ENCODE measurements at places on chromosomes 5 and 9.

GRCh38 chr5:135174315-135175096, 140.5 kb upstream of the PITX1 start:
- no peak for DNase-seq

- DNase-seq, result no peak
Observed at GRCh38 chr5:131928957-131929356, 16.5 kb downstream of the MEIKIN start.

- no peak for DNase-seq
Observed at GRCh38 chr5:19837536-19838174, 150.3 kb downstream of the CDH18 start.

DNA sequence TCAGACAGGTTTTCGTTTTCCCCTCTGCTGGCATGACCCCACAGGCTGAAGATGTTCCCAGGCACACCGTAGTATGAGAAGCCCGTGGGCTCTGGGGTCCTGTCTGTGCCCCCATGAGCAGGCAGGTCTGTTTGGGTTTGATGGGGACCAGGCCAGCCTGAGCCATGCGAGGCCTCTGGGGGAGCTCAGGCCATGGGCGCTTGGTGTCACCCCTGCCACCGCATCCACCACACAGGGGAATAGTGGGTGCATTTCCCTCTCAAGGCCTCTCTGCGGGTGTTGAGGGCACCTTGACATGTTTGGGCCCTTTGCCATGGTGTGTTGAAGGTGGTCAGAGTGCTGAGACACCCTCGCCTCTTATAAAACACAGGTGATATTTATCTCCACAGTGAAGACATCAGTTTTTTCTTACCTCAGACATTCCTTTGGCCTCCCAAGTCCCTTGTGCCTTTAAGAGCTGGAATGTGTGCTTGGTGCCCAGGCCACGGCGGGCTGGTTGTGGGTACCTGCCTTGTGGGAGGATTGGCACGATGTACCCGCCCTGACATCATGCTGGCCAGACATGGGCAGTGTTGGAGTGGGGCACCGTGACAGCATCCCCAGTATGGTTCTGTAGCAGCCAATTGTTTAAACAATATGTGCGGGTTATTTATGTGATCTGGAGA, 68.3 kb downstream of the WNK2 start:
- no peak for DNase-seq

- no peak for DNase-seq
Observed at GRCh38 chr5:58370606-58371005, 89.3 kb downstream of the PLK2 start.

DNA sequence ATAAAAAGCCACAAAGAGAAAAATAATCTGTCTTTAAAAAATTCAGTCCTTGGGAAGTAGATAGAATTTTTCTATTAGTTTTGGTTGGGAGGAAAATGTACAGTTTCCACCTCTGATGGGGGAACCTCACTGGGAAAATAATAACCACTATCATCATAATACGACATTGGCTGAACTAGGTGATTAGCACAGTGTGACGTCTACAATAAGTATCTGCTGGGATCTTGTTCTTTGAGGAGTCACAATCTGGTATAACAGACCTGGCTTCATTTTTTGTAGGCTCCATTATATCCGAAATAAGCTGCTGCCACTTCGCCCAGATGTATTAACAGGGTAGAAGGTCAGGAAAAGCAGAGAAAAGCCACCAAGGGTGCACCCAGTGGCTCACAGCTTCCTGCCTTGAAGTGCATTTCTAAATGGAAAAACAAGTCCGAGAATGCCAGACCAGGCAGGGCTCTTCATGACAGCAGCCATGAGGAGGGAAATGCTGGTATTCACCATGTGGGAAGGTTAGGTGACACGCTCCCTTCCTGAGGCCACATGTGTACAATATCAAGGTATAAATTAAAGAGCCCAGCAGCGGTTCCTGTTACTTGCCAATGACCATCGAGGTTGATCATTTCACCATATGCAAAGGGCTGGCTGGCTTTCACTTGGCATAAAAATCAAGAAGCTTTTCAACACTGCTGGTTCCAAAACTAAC, 152.8 kb downstream of the PRELID2 start:
- DNase-seq, result no peak

GRCh38 chr5:16675806-16676205, 59.0 kb upstream of the RETREG1 start:
- DNase-seq, result no peak

- no peak for DNase-seq
Observed at GRCh38 chr5:133428072-133428660, 184.2 kb downstream of the FSTL4 start.

GRCh38 chr9:104448036-104448435, 56.0 kb upstream of the OR13F1 start:
- DNase-seq, result no peak

GRCh38 chr9:36802201-36802920, 229.7 kb downstream of the MELK start:
- DNase-seq, result no peak
